Cardiac muscle cell (in vitro differentiated cells and primary cell): ENCODE measurements at places on chromosomes 2 and 18. TPM values are rescaled to one million over a fixed set of nuclear protein-coding genes. Genes with fewer than 3 reads are reported as not detected.
A peak's percentile ranks its signal among the peaks of the same experiment; 100 is the strongest.

GRCh38 chr2:229658004-229658403, 56.4 kb downstream of the DNER start:
- H3K4me3 ChIP-seq = no peak overlapping the region
- DNase-seq = no peak
- no peaks in the 10 kb centered on the region for H3K36me3 ChIP-seq
- H3K27ac ChIP-seq = no peak overlapping the region

Gene TBC1D8
- 19.9 and 23.2 TPM in 2 replicates for total RNA-seq

DNA sequence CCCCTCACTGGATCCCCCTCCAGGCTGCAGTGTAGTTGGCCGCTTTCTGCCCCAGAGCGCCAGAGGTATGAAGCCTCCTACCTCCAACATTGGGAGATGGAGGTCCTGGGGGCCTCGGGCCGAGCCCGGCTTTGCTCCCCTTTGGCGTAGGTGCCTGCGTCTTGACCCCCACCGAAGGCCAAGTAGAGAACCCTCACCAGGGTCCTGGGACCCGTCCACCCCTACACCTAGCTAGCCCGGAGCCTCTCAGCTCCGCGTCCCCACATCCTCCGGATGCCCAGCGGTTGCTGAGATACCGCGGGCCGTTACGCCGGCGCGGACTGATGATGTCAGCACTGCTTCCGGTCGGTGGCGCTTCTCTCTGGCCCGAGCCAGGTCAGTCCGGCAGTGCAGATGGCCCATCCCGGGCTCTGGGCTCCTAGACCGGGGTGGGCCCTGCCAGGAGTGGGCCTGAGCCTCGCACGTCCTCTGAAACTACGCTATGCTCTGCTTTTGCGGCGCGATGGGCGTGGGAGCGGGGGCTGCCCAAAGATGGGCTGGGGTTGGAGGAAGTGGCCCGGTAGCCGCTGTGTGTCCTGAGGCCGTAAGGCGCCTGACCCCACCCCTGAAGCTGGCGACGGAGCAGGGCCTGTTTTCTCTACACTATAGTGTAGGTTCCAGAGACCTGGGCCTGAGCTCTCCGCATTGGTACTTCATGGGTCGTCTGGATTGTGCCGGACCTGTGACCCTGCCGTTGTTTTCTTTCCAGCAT, at the start of the genes GLB1L and STK16:
TSS of gene GLB1L (minus strand) at position 297 of the 751 bp plus-strand sequence. CDS start 1,871 bp downstream, outside the sequence.
TSS of gene STK16 (plus strand) at position 332 of the 751 bp plus-strand sequence. CDS start 521 bp downstream, outside the sequence.
- H3K36me3 ChIP-seq = no peaks in the 10 kb centered on the region
- H3K4me3 ChIP-seq = peak within 1 kb of the TSS; percentile 75
- peak within 1 kb of the TSS; percentile 82 for H3K27ac ChIP-seq
- H3K4me1 ChIP-seq = peaks cover 9% of the 10 kb centered on the region
- DNase-seq = peak; percentile 94

- no peak overlapping the region for H3K4me3 ChIP-seq
- H3K27me3 ChIP-seq = no peaks in the 10 kb centered on the region
- no peaks in the 10 kb centered on the region for H3K36me3 ChIP-seq
- peak; percentile 67 for DNase-seq
Measured at GRCh38 chr2:238846628-238847418, 1.1 kb upstream of the TWIST2 start.

- no peaks in the 10 kb centered on the region for H3K27me3 ChIP-seq
- no peak for DNase-seq
- no peak overlapping the region for H3K27ac ChIP-seq
- no peaks in the 10 kb centered on the region for H3K36me3 ChIP-seq
- H3K4me1 ChIP-seq = peaks cover 5% of the 10 kb centered on the region
Measured at GRCh38 chr2:195590199-195590860, 66.7 kb upstream of the SLC39A10 start.

GRCh38 chr2:237159006-237159911, 73.6 kb downstream of the COPS8 start:
- DNase-seq = no peak
- no peaks in the 10 kb centered on the region for H3K4me1 ChIP-seq
- no peaks in the 10 kb centered on the region for H3K36me3 ChIP-seq
- no peak overlapping the region for H3K4me3 ChIP-seq
- no peak overlapping the region for H3K27ac ChIP-seq

GRCh38 chr2:73890301-73891092, 2.3 kb upstream of the ACTG2 start:
- H3K4me3 ChIP-seq = no peak overlapping the region
- no peaks in the 10 kb centered on the region for H3K27me3 ChIP-seq
- H3K36me3 ChIP-seq = no peaks in the 10 kb centered on the region
- no peak overlapping the region for H3K27ac ChIP-seq

Gene CD8B
- not detected in 2 replicates for total RNA-seq

DNA sequence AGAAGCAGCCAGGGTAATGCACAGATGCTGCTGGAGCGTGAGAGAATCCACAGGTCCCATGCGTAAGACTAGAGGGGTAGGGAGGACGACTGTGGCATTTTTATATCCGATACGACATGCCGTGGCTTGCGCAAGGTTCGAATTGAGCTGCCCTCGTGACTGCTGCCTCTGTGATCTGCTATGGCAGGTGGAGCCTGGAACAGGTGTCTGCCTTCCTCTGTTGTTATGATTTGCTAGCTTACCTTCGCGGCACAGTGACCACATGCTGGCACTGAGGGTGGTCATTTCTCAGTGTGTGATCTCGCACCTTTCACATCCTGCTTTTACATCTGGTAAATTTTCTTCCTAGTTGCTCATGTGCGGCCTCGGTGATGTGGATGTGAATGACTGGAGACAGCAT, 240.2 kb downstream of the ALPK2 start:
- DNase-seq = no peak
- H3K4me3 ChIP-seq = no peak overlapping the region
- H3K36me3 ChIP-seq = peaks cover 19% of the 10 kb centered on the region
- H3K27ac ChIP-seq = no peak overlapping the region
- H3K4me1 ChIP-seq = peaks cover 4% of the 10 kb centered on the region
- H3K27me3 ChIP-seq = no peaks in the 10 kb centered on the region

DNA sequence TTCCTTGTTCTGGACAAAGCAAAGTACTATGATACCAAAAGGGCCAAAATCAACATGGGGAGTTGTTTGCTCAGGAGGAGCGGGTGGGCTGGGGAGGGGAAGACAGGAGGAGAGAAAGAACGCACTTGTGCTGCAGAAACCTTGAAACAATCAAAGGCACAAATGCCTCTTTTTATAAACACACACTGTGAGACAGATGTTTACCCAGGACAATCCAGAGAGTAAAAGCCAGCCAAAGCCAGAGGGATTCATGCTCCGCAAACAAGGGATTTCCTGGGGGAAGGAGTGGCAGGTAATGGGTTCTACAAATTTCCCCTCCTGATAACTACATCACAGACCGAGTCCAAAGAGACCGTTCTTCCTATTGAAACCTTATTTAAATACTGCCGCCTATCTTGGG, 323.5 kb upstream of the SKOR2 start:
- H3K27me3 ChIP-seq = no peaks in the 10 kb centered on the region
- no peak overlapping the region for H3K4me3 ChIP-seq
- no peak overlapping the region for H3K27ac ChIP-seq
- H3K4me1 ChIP-seq = no peaks in the 10 kb centered on the region
- no peak for DNase-seq
- H3K36me3 ChIP-seq = no peaks in the 10 kb centered on the region

Gene SLC9A4
- not detected in 2 replicates for total RNA-seq

DNA sequence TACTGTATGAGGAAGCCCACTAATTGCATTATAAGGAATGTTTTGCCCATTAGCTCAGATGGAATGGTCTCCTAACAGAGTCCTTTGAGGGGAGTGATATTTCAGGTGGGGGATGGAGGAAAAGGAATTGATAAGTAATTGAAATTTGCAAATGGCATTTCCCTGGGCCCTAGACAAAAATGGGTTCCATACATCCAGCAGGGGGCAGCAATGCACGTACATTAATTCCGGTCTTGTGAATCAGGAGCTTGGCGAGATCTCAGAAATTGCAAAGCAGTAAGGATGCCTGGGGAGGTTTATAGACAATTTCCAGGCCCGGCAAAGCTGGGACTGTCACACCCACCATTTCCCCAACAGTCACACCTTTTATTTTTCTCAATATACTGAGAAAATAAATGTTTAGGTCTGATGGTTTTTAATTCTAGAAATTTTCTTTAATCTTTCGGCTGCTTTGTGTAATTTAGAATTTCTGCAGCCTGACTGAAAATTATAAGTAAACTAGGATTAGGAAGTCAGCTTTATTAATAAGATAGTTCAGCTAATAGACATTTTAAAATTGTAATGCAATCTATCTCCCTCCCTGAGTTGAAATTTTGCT, 122.8 kb downstream of the LYPD1 start:
- no peaks in the 10 kb centered on the region for H3K36me3 ChIP-seq
- no peak overlapping the region for H3K27ac ChIP-seq
- H3K27me3 ChIP-seq = no peaks in the 10 kb centered on the region
- DNase-seq = peak; percentile 86
- H3K4me1 ChIP-seq = no peaks in the 10 kb centered on the region

Gene RAB6C
- total RNA-seq = 0.09 TPM in 1 of 2 replicates, not detected in the other

Gene NTSR2
- total RNA-seq = not detected in 2 replicates

- H3K36me3 ChIP-seq = no peaks in the 10 kb centered on the region
- no peaks in the 10 kb centered on the region for H3K27me3 ChIP-seq
- H3K4me3 ChIP-seq = no peak overlapping the region
- H3K4me1 ChIP-seq = peaks cover 3% of the 10 kb centered on the region
Measured at GRCh38 chr2:197626965-197627625, 48.3 kb downstream of the RFTN2 start.

- H3K4me3 ChIP-seq = no peak overlapping the region
- no peak overlapping the region for H3K27ac ChIP-seq
- DNase-seq = no peak
- H3K36me3 ChIP-seq = no peaks in the 10 kb centered on the region
- H3K4me1 ChIP-seq = peaks cover 8% of the 10 kb centered on the region
Measured at GRCh38 chr2:222228054-222228453, 70.7 kb downstream of the PAX3 start.

- no peaks in the 10 kb centered on the region for H3K27me3 ChIP-seq
- H3K36me3 ChIP-seq = no peaks in the 10 kb centered on the region
- peak overlapping the region; percentile 42 for H3K27ac ChIP-seq
- H3K4me3 ChIP-seq = no peak overlapping the region
- peaks cover 15% of the 10 kb centered on the region for H3K4me1 ChIP-seq
Measured at GRCh38 chr2:120904830-120905234, 169.2 kb downstream of the GLI2 start.

DNA sequence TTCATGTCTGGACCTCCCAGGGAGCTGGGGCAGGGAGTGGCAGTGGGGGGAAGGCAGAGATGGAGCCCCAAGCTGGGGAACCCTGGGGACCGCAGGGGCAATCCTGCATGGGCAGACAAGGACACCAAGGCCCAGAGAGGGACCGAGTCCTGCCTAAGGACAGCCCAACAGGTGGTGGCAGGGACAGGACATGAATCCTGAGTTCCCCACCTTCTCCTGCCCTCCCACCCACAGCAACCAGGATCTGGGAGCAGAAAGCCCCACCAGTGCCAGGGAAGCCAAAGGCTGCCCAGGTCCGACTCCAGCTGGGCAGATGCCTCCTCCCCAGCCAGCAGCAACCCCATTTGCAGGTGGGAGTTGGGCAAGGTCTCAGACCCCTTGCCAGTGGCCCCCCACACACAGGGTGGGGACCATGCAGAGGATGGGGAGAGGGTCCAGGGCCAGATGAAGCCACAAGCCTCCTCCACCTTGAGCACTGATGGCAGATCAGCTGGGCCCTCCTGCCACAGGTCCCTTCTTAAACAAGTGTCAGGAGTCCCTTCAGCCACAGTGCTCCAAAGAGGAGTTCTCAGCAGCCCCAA, 6.3 kb downstream of the ADRA2B start:
- H3K4me1 ChIP-seq = peaks cover 55% of the 10 kb centered on the region
- no peaks in the 10 kb centered on the region for H3K36me3 ChIP-seq
- no peak for DNase-seq
- no peak overlapping the region for H3K4me3 ChIP-seq

- H3K36me3 ChIP-seq = no peaks in the 10 kb centered on the region
- no peak overlapping the region for H3K4me3 ChIP-seq
- no peak overlapping the region for H3K27ac ChIP-seq
- no peak for DNase-seq
- no peaks in the 10 kb centered on the region for H3K4me1 ChIP-seq
Measured at GRCh38 chr2:220143336-220143735, 515.9 kb downstream of the SLC4A3 start.

Gene TCF7L1
- total RNA-seq = 1.5 and 5.3 TPM in 2 replicates
